Chondrocyte (in vitro differentiated cells): ENCODE measurements at places on chromosomes 13 and 19. TPM values are rescaled to one million over a fixed set of nuclear protein-coding genes. Genes with fewer than 3 reads are reported as not detected.

DNA sequence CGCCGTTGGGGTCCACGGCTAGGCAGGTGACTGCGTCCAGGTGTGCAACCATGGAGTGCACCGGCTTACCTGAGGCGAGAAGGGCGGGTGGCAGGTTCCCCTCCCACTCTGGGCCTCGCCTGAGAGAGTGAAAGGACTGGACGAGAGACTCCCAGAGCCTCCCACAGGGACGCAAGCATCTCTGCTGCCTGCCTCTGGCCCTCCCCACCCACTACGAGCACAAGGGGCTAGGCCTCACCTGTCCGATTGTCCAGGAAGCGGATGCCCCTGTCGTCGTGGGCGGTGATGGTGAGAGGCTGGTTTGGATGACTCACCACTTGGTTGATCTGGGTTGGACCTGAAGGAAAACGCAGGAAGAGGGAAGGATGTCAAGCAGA is 5.1 kb upstream of the PRKD2 start:
- H3K4me1 ChIP-seq = peaks cover 9% of the 10 kb centered on the region
- peak overlapping the region; percentile 68 for H3K27ac ChIP-seq
- no peaks in the 10 kb centered on the region for H3K27me3 ChIP-seq
- H3K4me3 ChIP-seq = no peak overlapping the region
- peaks cover 22% of the 10 kb centered on the region for H3K36me3 ChIP-seq

DNA sequence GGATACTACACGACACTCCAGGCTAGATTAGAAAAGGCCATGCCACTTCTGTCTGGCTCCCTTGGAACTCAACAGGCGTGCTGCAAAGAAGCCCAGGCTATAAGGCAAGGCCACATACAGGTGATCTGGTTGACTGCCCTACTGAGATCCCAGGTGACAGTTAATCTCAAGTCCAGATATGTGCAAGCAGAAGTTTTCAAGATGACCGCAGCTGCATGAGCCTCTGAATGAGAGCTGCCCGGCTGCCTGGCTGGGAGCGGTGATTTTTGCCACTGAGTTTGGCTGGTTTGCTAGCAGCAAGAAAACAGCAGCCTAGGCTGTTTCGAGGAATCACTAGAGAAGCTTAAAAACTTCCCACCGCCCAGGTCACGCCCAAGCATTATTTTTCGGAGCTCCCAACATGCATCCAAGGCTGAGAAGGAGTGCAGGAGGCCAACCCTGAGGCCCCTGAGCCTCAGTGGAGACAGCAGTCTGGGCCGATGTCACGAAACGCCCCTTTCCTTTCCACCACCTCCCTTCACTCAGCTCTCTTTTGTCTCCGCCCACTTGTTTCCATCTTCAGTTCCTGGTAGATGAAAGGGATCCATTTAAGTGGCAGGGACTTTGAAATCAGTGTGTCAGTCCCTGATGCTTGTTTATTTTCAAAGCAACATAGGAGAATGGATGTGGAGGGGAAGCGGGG is 14.0 kb upstream of the URI1 start:
- no peaks in the 10 kb centered on the region for H3K36me3 ChIP-seq
- DNase-seq = no peak
- peaks cover 18% of the 10 kb centered on the region for H3K27me3 ChIP-seq
- H3K4me3 ChIP-seq = no peak overlapping the region
- no peak overlapping the region for H3K27ac ChIP-seq

GRCh38 chr13:56909896-56910600 is 230.7 kb upstream of the PRR20A start:
- H3K4me3 ChIP-seq = no peak overlapping the region
- H3K27me3 ChIP-seq = no peaks in the 10 kb centered on the region
- H3K36me3 ChIP-seq = no peaks in the 10 kb centered on the region
- no peak for DNase-seq
- H3K27ac ChIP-seq = no peak overlapping the region
- no peaks in the 10 kb centered on the region for H3K4me1 ChIP-seq

DNA sequence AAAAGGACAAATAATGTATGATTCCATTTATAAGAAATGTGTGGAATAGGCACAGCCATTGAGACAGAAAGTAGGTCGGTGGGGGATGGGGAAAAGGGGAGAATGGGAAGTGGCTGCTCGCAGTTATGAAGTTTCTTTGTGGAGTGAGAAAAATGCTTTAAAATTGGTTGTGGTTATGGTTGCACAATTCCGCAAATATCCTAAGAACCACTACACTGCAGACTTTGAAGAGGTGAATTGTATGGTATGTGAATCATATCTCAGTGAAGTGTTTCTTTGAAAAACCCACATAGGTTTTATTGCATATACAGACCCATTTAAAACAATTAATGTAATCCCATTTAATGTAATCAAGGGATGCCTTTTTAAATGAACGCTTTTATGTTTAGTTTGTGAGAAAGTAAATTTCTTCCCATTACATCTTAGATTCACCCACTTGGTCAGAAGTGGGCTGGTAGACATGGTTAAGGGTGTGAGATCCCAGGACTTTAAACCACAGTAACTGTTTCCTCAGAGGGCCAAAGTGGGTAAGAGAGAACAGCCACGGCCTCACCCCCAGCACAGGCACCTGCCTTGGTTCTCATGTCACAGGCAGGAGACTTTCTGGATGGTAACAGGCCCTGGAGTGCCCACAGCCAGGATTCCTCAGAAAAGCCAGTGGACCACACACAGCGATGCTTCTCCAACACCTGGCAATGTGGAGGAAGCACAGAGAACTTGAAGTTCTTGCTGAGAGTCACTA is 119.3 kb upstream of the GJB6 start:
- H3K4me3 ChIP-seq = no peak overlapping the region
- no peaks in the 10 kb centered on the region for H3K36me3 ChIP-seq
- H3K27ac ChIP-seq = no peak overlapping the region
- H3K4me1 ChIP-seq = no peaks in the 10 kb centered on the region

DNA sequence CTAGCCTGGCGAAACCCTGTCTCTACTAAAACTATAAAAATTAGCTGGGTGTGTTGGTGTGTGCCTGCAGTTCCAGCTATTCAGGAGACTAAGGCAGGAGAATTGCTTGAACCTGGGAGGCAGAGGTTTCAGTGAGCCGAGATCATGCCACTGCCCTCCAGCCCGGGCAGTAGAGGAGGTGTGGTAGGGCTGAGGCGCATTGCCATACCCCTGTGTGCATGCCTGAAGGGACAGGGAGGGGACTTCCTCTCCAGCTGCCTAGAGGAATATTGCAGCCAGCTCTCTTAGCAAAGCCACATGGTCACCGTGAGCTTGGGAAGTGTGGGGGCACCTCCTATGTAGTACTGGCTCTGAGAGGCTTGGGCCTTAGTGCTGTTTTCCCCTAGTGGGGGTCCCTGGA is 29.2 kb upstream of the PEPD start:
- no peak overlapping the region for H3K27ac ChIP-seq
- H3K4me3 ChIP-seq = no peak overlapping the region
- no peaks in the 10 kb centered on the region for H3K4me1 ChIP-seq
- no peaks in the 10 kb centered on the region for H3K36me3 ChIP-seq

DNA sequence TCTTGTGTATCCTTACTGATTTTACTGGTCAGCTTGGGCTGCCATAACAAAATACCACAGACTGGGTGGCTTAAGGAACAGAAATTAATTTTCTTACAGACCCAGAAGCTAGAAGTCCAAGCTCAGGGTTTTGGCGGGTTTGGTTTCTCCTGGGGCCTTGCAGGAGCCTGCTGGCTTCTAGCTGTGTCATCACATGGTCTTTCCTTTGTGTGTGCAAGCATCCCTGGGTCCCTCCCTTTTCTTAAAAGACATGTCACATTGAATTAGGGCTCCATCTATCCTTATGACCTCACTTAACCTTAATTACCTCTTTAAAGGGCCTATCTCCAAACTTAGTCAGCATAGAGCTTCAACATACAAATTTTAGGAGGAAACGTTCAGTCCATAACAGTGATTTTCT is 23.4 kb downstream of the UBAC2 start:
- H3K27me3 ChIP-seq = no peaks in the 10 kb centered on the region
- H3K4me1 ChIP-seq = peaks cover 21% of the 10 kb centered on the region
- H3K36me3 ChIP-seq = peaks cover 3% of the 10 kb centered on the region
- H3K27ac ChIP-seq = no peak overlapping the region
- H3K4me3 ChIP-seq = no peak overlapping the region
- no peak for DNase-seq

DNA sequence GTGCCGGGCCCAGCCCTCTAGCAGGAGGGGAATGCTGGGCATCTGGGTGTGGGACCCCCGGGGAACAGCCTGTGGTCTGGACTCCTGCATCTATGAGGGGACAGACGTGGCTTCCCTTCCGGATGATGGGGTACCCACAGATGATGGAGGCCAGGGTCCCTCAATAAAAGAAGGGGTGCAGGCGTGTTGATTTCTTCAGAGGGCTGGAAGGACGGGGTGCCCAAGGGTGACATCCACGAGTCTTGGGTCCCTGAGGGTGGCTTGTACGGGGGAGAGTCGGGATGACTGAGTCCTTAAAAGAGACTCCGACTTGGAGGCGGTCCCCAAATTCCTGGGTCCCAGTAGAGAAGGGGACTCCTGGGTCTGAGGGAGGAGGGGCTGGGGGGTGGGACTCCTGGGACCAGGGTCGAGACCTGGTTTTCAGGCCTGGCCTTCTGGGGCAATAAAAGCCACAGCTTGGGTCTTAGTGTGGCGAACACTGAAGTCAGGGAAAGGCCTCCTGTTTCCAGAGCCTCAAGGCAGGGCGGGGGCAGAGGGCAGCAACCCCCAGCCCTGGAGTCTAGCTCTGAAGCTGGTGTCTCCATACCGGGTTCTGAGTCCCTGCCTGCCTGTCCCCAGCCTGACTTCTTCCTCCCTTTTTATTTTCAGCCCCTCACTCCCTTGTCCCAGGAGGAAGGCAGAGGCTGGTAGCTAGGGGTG is 459 bp upstream of the GRIN2D start:
- H3K27ac ChIP-seq = no peak overlapping the region
- peaks cover 52% of the 10 kb centered on the region for H3K4me1 ChIP-seq
- H3K36me3 ChIP-seq = peaks cover 5% of the 10 kb centered on the region
- H3K27me3 ChIP-seq = no peaks in the 10 kb centered on the region
- no peak for DNase-seq

BCL3 gene
- total RNA-seq = 9.2 to 14.9 TPM (median 11.8 TPM) in 3 replicates

ZNF132 gene
- 1.5 to 1.8 TPM (median 1.6 TPM) in 3 replicates for total RNA-seq

RGL3 gene
- total RNA-seq = 0.70 to 0.97 TPM in 2 of 3 replicates, not detected in the other
